Fibroblast of skin of scalp (primary cell): ENCODE measurements at places on chromosomes 3 and 15.
A peak's percentile ranks its signal among the peaks of the same experiment; 100 is the strongest.

DNA sequence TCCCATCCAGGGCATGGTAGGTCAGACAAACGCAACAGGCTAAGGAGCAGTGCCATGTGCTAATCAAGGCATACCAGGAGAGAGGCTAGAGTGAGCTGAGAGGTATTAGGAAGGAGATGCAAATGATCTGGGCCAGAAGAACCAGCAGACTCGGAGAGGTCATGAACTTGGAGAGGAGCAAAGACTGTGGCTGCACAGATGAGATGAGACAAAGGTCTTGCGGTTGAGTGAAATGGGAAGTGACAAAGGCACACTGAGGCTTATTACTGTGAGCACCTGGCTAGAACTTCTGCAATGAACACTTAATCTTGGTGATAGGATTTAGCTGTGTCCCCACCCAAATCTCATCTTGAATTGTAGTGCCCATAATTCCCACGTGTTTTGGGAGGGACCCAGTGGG is 380.2 kb downstream of the ULK4 start:
- DNase-seq: no peak

DNA sequence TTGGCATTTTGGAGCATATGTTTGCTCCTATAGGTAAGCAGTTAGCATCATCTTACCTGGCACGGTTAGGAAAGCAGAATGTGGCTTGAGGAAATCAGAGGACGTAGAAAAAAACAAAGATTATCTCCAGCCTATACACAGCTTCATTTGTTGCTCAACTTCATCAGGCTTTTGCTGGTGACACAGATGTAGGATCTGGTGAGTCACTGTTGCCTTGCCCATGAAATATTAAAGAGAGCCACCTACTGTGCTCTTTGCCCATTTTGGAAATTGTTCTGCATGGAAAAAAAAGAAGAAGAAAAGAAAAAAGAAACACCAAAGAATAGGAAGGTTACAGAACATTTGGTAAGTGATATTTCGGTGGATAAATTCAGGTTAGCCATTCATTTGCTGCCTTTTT is 3.8 kb downstream of the IL1RAP start:
- peak; percentile 29 for DNase-seq

GRCh38 chr15:77784361-77785292 is 151.9 kb upstream of the LINGO1 start:
- peak; percentile 11 for DNase-seq

DNA sequence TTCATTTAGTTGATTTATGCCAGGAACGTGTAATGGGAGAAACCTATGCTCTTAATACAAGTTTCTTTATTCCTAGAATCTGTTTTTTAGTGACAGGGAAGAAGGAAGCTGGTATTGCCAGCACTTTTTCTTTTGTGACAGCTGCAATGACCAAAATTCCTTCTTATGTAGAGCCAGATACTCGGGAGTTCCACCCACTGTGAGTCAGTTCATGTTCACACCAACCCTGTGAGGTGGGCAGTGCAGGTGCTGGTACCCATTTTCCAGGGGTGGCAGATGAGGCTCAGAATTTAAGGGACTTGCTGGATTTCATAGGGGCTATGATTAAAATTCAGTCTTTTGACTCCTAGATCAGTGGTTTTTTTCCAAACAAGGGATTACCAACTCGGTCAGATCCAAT is 34.7 kb downstream of the OXNAD1 start:
- DNase-seq: no peak

DNA sequence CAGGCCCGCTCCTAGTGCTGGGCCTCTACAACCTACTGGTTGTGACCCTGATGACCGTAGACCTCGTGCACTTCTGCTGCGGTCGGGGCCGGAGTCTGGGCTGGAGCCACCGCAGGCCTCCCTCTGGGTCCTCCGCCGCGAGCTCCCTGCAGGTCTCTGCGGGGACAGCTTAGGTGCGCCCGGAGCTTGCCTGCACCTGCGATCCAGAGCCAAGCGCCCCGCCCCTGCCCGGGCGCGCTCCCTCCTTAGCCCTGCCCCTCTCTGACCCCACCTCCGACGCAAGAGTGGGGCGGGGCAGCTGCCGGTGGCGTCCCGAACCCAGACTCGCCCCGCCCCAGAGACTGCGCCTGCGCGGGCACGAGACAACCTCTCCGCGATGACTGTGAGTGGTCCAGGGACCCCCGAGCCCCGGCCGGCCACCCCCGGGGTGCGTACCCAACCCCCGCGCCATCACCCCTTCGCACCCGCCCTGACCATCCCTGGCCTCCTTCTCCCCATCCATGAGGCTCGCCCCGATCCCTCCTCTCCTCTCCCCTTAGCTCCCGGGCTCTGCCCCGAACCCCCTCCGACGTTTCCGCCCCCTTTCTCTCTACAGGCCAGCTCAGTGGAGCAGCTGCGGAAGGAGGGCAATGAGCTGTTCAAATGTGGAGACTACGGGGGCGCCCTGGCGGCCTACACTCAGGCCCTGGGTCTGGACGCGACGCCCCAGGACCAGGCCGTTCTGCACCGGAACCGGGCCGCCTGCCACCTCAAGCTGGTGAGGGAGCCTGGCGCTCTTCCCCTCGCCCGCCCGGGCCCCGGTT is at the start of gene UNC45A:
Gene UNC45A, plus strand, starts transcription at position 337 of the 803 bp plus-strand sequence. Its CDS starts 40 bp downstream, at position 377.
- peak; percentile 84 for DNase-seq

GRCh38 chr15:40130799-40131502 is 22.3 kb upstream of the BMF start:
- no peak for DNase-seq

GRCh38 chr3:42752961-42753360 is 20.1 kb downstream of the CCDC13 start:
- no peak for DNase-seq

DNA sequence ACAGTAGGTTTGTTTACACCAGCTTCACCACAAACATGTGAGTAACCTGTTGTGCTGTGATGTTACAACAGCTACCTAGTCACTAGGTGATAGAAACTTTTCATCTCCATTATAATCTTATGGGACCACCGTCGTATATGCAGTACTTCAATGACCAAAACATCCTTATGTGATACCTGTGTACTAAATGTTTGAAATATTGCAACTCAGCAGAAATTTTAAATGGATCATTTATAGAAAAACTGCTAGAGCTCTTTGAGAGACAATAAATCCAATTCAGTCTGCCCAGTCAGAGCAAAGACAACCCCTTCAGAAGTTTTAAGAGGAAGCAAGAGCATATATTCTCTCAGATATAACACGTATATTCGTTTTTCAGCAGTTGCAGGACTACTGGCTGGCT is 73.4 kb downstream of the THBS1 start:
- DNase-seq: no peak

GRCh38 chr3:38602576-38603250 is 46.8 kb downstream of the SCN5A start:
- no peak for DNase-seq

- DNase-seq: no peak
Observed at GRCh38 chr15:39471785-39472574, 108.9 kb upstream of the THBS1 start.

DNA sequence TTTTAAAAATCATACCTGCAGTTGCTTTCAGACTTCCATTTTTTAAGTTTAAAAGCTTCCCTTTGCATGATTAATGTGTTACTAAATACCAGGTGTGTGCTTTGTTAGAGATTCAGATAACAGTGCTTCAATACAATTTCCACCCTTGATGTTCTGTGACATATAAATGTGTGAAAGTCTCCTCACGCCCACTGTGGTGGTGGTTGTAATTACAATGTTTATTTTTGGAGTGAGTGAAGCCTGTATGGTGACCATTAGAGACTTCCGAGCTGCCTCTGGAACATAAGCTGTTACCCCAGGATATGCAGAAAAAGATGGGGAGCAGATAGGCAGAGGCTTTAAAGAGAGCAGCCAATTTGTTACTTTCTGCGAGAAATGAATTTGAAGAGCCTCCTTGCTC is 57.2 kb downstream of the P3H2 start:
- no peak for DNase-seq

DNA sequence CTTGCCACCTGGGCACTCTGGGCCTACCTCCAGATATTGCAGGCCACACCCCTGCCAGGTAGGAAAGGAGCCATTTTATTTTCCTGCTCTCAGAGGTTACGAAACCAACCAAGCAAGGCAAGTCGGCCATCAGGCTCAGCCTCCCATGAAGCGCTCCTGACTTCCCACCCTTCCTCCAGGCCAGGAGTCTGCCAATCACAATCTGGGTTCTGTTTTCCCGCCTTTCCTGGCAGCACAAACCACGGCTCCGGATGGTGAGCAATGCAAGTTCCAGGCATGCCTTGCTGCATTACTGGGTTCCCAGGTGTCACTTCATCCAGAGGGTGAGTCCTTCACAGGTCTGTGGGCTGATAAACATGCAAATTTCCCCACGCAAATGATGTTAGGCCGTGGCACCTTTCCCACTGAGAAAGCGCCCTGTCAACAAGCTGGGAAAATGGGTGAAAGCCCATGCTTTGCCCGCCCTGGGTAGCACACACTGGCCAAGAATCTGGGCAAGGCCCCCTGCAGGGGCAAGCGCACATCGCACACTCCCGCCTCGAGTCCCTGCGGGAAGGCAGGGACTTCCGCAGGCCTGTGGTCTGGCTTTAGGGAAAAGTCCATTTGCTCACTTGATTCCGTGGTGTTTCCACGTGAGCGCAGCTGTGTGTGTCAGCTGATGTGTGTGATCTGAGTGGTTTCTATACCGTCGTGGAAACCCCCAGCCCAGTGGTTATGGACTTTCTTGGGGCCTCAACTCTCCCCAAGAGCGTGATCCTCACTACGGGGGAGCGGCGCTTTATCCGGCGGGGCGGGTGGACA is 61.6 kb upstream of the RYK start:
- peak; percentile 64 for DNase-seq

DNA sequence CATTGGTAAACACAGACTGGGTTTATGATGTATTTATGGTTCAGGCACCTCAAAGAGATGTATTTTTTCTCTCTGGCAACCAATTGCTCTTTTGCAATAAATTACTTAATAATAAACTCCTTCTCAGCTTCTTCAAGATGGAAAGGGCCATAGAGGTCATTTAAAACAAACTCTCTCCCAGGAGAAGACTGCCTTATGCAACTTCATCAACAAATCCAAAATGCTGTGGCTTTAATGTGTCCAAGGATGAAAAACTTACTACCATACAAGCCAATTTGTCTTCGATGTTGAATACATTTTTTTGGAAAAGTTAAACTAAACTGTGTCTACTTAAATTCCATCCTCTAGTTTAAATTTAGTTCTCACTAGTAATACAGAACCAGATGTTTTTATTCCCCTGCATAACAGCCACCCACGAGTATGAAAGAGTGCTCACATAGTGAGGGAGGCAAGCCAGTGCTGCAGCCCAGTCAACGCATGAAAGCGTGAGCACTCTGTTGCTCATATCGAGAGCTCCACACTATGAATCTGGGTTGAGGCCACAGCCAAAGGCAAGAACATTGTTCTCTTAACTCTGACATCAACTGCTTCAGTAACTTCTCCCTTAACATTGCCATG is 761.3 kb upstream of the GRM7 start:
- no peak for DNase-seq

DNA sequence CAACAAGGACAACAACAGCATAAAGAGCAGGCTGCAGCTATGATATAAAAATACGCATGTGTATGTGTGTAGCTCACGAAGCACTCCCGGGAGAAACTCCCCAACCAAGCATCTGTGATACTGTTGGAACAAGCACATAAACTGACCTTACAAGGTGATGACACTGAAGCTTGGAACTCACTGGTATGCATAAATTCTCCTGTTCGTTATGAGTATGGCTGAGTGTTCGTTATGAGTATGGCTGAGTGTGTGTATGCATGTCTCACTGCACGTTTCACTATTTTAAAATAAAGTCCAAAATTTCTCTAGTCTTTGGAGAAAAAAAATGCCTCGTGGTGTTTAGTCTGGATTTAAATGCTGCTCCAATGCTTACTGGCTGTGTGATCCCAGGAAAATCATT is 256.8 kb downstream of the RORA start:
- peak; percentile 97 for DNase-seq
